ENCODE measurements at places on chromosomes 3 and 15.

DNA sequence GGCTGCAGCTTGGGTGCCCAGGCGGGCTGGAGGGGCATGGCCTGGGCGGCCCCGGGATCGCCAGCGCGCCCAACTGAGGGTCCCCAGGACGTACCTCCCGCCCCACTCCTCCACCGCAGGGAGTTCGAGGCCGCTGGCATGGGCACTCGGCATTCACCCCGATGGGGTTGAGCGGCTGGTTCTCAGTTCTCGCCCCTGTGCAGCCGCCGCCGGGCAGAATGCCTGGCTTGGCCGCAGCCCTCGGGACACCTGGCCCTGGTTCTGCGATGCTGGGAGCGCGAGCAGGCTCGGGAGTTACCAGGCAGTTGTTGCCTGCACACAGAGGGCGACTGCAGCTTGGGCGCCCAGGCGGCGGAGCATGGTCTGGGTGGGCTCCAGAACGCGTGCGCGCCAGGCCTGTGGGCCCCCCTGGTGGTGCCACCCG is 121.4 kb downstream of the LMLN start:
- no peak overlapping the region for H3K27ac ChIP-seq
- H3K36me3 ChIP-seq: no peaks in the 10 kb centered on the region
- peaks cover 13% of the 10 kb centered on the region for H3K4me1 ChIP-seq

DNA sequence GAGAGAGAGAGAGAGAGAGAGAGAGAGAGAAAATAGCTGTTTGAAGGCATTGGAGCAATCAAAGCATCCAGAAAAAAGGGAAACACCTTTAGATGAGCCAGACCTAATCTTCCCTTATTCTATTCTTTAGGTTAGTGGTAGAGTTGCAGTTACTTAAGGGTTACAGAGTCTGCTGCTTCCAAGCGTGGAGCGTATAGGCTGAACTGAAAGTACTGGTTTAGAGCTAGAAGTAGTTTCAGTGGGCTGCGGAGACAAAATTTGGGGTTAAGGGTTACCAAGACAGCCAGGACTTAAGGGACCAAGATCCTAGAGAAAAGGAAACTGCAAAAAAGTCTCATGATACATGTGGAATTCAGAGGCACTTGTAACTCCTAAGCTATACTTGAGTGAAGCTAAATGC is 66.1 kb upstream of the MEIS2 start:
- no peaks in the 10 kb centered on the region for H3K36me3 ChIP-seq
- no peak overlapping the region for H3K27ac ChIP-seq
- DNase-seq: no peak
- no peaks in the 10 kb centered on the region for H3K27me3 ChIP-seq
- H3K4me3 ChIP-seq: no peak overlapping the region
- no peaks in the 10 kb centered on the region for H3K4me1 ChIP-seq

DNA sequence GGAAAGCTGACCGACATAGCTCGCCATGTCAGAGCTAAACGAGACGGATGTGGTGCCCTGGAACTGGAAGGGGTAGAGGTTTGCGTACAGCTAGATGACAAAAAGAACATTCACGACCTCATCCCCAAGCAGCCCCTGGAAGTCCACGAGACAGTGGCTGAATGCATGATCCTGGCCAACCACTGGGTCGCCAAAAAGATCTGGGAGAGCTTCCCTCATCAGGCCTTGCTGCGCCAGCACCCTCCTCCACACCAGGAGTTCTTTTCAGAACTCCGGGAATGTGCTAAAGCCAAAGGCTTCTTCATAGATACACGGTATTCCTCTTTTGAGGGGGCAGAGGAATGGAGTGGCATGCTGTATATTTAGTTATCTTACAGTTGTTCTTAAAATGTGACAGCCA is 30.4 kb downstream of the TIPIN start:
- DNase-seq: no peak
- no peaks in the 10 kb centered on the region for H3K4me1 ChIP-seq
- H3K4me3 ChIP-seq: no peak overlapping the region
- no peak overlapping the region for H3K27ac ChIP-seq

- no peak overlapping the region for H3K4me3 ChIP-seq
- H3K36me3 ChIP-seq: no peaks in the 10 kb centered on the region
- DNase-seq: peak; percentile 83
- peak overlapping the region; percentile 62 for H3K27ac ChIP-seq
- no peaks in the 10 kb centered on the region for H3K27me3 ChIP-seq
- no peaks in the 10 kb centered on the region for H3K4me1 ChIP-seq
These were observed 6.6 kb upstream of the TPRG1 start for GRCh38 chr3:189165092-189165612.

GRCh38 chr3:63967675-63968611 is 55.4 kb downstream of the PSMD6 start:
- H3K4me1 ChIP-seq: peaks cover 21% of the 10 kb centered on the region
- H3K27ac ChIP-seq: peak overlapping the region; percentile 88
- no peaks in the 10 kb centered on the region for H3K27me3 ChIP-seq
- DNase-seq: peak; percentile 73
- H3K4me3 ChIP-seq: peak overlapping the region; percentile 35

- no peaks in the 10 kb centered on the region for H3K4me1 ChIP-seq
- no peaks in the 10 kb centered on the region for H3K36me3 ChIP-seq
- DNase-seq: no peak
- H3K27me3 ChIP-seq: no peaks in the 10 kb centered on the region
These were observed 32.1 kb downstream of the ILDR1 start for GRCh38 chr3:121989943-121990342.

GRCh38 chr15:89783111-89783860 is 7.2 kb downstream of the MESP2 start:
- DNase-seq: peak; percentile 50
- no peaks in the 10 kb centered on the region for H3K27me3 ChIP-seq
- H3K4me1 ChIP-seq: peaks cover 28% of the 10 kb centered on the region
- no peaks in the 10 kb centered on the region for H3K36me3 ChIP-seq
- H3K4me3 ChIP-seq: no peak overlapping the region

DNA sequence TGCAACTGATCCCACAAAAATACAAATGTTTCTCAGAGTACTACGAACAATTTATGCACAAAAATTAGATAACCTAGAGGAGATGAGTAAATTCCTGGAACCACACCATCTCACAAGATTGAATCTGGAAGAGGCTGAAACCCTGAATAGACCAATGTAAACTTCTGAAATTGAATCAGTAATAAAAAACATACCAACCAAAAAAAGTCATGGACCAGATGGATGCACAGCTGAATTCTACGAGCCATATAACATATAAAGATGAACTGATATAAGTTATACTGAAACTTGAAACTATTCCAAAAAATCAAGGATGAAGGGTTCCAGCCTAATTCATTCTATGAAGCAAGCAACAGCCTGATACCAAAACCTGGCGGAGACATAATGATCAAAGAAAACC is 336.3 kb downstream of the PYDC2 start:
- H3K4me3 ChIP-seq: no peak overlapping the region
- H3K4me1 ChIP-seq: no peaks in the 10 kb centered on the region
- no peak for DNase-seq
- no peaks in the 10 kb centered on the region for H3K36me3 ChIP-seq

- no peak overlapping the region for H3K27ac ChIP-seq
- no peaks in the 10 kb centered on the region for H3K4me1 ChIP-seq
- no peak overlapping the region for H3K4me3 ChIP-seq
- H3K36me3 ChIP-seq: no peaks in the 10 kb centered on the region
- no peak for DNase-seq
These were observed 153.8 kb downstream of the EBLN2 start for GRCh38 chr3:73215281-73215680.

DNA sequence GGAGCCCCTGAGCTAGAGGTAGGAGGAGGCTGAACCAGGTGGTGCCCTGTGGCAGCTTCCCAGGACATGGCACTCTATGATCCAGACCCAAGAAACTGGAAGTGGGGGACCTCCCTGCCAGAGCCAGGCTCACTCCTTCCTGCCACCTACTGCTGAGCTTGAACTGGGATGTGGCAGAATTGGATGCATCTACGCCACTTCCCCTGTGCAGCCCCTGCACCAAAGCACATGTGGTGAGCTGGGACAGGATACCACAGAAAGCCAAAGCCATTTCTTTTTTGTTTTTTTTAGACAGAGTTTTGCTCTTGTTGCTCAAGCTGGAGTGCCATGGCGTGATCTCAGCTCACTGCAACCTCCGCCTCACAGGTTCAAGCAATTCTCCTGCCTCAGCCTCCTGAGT is 518.0 kb upstream of the PPP2R3A start:
- H3K4me1 ChIP-seq: no peaks in the 10 kb centered on the region
- H3K27ac ChIP-seq: no peak overlapping the region
- DNase-seq: no peak
- no peaks in the 10 kb centered on the region for H3K36me3 ChIP-seq
- no peaks in the 10 kb centered on the region for H3K27me3 ChIP-seq

DNA sequence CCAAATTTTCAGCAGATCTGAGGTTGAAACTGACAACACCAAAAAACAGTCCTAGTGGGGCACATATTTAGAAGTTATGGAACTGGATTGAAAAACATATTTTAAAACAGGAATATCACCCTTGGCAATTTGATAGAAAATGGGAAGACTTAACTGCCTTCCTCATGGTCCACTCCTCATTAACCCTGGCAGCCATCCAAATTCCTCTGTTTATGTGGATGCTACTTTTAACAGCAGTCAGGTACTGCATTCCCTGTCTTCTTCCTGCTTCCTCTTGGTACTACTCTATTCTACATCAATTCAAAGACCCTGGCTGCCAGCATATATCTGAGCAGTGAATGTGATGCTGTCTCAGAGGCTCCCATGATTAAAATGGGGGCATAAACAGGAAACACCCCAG is 54.3 kb downstream of the PDE8A start:
- DNase-seq: no peak
- no peak overlapping the region for H3K27ac ChIP-seq
- no peak overlapping the region for H3K4me3 ChIP-seq

DNA sequence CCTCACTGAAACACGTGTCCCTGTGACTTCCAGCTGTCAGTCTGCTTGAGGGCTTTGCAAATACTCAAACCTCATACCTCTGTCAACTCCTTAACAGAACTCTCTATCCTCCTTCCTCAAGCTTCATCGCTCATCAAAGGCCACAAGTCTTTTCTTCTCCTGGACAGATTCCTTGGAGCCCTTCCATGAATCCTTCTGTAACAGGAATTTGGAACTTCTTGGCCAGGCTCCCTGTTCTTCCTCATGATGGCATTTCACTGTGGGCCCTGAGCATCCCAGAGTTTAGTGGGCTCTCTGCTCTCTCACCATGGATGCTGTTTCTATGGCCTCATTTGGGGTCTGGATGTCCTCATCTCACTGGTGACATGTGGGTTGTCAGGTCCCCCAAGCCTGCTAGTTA is 105.0 kb upstream of the TLE3 start:
- DNase-seq: no peak
- H3K27me3 ChIP-seq: no peaks in the 10 kb centered on the region
- H3K27ac ChIP-seq: no peak overlapping the region
- no peaks in the 10 kb centered on the region for H3K4me1 ChIP-seq
- no peak overlapping the region for H3K4me3 ChIP-seq

- no peaks in the 10 kb centered on the region for H3K27me3 ChIP-seq
- no peak for DNase-seq
These were observed 49.2 kb downstream of the PHC3 start for GRCh38 chr3:170132335-170132734.

DNA sequence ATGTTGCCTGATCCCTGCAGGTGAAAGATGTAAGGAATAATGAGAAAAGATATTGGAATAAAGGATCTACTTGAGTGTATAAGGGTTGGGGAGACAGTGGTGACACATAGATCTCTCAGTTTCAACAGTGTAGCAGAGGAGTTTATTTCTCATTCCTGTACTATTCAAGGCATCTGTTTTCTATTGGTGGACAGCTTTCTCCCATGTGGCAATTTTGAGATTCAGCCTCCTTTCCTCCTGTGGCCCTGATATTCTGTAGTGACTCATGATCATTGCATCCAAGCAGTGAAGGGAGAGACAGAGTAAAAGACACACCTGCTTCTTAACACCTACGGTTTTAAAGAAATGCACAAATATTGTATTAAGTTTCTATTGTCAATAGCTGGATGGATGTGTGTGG is 327.6 kb downstream of the GRM7 start:
- H3K27me3 ChIP-seq: no peaks in the 10 kb centered on the region
- H3K4me1 ChIP-seq: no peaks in the 10 kb centered on the region
- no peaks in the 10 kb centered on the region for H3K36me3 ChIP-seq

DNA sequence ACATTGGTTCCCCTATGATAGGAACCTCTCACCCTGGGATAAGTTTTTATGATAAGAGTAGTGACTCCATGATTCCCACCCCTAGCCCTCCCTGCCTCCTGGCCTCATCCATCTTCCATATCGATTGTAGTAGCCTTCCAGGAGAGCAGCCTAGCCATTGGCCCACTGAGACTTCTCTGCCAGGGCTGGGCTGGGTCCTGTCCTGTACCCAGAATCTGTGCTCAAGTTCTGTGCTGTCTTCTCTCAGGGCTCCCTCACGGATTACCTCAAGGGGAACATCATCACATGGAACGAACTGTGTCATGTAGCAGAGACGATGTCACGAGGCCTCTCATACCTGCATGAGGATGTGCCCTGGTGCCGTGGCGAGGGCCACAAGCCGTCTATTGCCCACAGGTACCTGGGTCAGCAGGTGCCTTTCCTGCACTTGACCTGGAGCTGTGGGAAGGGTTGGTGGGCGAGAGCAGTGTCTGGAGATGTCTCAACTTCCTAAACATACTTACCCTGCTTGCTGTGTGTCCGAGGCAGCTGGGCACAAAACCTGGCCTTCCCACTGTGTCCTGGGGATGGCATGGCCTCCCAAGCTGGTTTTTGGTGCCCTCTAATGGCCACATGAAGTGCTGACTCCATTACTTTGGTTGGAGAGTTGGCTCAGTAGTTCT is 16.6 kb upstream of the EXOG start:
- peak; percentile 61 for DNase-seq
- no peak overlapping the region for H3K4me3 ChIP-seq

- no peak overlapping the region for H3K27ac ChIP-seq
- H3K27me3 ChIP-seq: no peaks in the 10 kb centered on the region
These were observed 34.3 kb upstream of the ADCY5 start for GRCh38 chr3:123483146-123483545.

DNA sequence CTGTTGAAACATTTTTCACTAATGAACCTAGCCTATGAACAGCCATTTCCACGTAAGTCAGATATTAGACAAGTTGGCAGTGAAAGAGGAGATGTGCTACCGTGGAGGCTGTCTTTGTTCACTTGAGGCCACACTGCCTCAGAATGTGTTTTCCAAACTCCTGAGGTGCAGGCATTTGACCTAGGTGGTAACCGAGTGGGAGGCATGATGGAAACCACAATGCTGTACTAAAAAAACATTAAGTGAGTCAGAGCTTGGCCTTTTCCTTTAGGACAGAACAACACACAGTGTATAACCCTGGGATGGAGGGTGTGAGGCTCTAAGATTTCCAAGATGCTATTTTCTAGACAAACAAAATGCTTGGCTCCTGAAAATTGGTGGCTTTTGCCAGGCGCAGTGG is 406.3 kb downstream of the SOX2 start:
- no peaks in the 10 kb centered on the region for H3K27me3 ChIP-seq
- DNase-seq: no peak
- no peak overlapping the region for H3K27ac ChIP-seq

- H3K4me1 ChIP-seq: no peaks in the 10 kb centered on the region
- no peaks in the 10 kb centered on the region for H3K36me3 ChIP-seq
- no peak overlapping the region for H3K4me3 ChIP-seq
- no peaks in the 10 kb centered on the region for H3K27me3 ChIP-seq
- no peak for DNase-seq
- no peak overlapping the region for H3K27ac ChIP-seq
These were observed 56.6 kb upstream of the CSTA start for GRCh38 chr3:122268257-122269024.
